ENCODE measurements at places on chromosomes 3 and 15. TPM values are rescaled to one million over a fixed set of nuclear protein-coding genes. Genes with fewer than 3 reads are reported as not detected.
A peak's percentile ranks its signal among the peaks of the same experiment; 100 is the strongest.

DNA sequence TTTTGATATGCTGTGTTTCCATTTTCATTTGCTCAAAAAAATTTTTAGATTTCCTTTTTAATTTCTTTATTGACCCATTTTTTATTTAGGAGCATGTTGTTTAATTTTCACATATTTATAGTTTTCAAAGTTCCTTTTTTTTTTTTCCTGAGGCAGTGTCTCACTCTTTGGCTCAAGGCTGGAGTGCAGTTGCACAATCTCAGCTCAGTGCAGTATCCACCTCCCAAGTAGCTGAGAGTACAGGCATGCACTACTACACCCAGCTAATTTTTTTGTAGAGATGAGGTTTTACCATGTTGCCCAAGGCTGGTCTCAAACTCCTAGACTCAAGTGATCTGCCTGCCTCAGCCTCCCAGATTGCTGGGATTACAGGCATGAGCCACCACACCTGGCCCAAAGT, 36.2 kb downstream of the PFN2 start:
- peak; percentile 85 for DNase-seq

DNA sequence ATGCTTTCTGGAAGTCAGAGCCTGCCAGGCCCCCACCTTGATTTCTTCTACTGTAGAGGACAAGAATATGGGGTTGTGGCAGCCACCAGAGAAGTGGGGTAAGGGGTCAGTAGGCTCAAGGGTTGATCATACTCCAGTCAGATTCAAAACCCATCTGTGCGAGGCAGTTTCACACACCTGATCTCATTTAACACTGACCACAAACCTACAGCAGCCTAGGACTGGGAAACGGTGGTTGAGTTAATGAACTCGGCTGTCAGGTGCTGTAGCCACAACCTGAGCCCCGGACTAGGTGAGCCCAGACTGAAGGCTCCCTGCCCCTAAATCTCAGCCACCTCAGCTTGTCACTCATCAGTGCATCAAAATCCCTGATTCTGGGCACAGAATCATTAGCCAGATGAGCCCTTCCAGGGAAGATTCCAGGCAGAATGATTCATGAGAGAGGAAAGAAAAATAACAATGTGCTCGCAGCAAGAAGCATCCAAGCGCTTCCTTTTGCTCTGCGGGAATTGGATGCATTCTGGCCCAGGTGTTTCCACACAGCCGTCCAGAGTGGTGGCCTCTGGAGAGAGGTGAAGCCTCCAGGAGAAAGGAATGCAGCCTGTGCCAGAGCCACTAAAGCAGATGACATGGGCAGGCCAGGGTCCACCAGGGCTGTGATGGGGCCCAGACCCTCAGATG, 102.1 kb downstream of the SRGAP3 start:
- no peak for DNase-seq

- no peak for DNase-seq
Measured at GRCh38 chr15:77002954-77003912, 8.3 kb downstream of the PSTPIP1 start.

DNA sequence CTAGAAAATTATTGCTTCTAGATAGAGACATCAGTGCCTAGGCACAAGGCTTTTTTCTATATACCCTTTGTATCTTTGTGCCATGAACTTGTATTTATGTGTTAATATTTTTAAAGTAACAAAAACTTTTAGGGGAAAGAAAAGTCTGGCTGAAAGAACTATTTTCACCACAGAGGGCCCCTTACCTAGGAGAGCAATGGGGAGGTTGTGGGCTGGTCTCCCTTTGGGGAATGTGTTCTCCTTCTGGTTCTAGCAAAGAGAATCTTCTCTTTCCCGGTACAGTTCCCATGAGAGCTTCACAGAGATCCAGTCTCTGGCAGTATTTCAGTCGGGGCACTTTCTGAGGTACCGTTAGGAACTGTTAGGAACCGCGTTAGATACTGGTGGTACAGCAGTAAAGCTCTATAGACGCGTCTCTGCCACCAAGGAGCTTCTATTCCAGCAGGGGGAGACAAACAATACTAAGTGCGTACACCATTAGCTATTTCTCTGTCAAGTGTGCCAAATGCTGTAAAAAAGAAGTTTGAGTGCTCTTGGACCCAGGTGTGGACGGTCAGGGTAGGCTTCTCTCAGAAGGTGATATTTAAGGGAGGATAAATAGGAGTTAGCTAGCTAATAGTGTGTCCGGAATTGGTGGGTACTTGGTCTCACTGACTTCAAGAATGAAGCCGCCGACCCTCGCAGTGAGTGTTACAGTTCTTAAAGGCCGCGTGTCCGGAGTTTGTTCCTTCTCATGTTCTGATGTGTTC, 4.6 kb upstream of the EPB42 start:
- peak; percentile 63 for DNase-seq

DNA sequence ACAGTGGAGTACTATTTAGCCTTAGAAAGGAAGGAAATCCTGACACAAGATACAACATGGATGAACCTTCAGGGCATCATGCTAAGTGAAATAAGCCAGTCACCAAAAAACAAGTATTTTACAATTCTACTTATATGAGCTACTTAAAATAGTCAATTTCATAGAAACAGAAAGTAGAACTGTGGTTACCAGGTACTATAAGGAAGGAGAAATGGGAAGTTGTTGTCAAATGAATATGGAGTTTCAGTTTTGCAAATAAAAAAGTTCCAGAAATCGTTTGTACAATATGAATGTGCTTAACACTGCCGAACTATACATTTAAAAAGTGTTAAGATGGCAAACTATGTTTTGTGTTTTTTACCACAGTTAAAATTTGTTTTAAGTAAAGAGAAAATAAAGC, 26.8 kb downstream of the TRANK1 start:
- DNase-seq, result no peak

GRCh38 chr3:19107719-19108118, 40.6 kb upstream of the KCNH8 start:
- no peak for DNase-seq

GRCh38 chr3:8301977-8302735, 199.5 kb upstream of the LMCD1 start:
- DNase-seq, result peak; percentile 59

DNA sequence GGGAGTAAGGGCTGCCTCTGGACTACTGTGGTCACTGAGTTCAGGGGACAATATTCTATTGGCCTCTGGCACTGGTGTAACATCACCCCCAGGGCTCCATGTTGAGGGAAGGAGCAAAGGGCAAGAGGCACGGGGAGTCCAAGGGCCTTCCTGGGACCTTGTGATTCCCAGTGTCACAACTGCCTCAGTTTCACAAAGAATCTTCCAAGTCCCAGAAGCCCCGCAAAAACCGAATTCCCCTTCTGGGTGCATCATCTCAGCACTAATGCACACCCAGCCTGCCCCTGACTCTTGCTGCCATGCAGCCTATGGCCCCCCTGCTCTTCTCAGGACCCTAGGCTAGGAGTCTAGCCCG, 5.5 kb downstream of the AMOTL2 start:
- no peak for DNase-seq

DNA sequence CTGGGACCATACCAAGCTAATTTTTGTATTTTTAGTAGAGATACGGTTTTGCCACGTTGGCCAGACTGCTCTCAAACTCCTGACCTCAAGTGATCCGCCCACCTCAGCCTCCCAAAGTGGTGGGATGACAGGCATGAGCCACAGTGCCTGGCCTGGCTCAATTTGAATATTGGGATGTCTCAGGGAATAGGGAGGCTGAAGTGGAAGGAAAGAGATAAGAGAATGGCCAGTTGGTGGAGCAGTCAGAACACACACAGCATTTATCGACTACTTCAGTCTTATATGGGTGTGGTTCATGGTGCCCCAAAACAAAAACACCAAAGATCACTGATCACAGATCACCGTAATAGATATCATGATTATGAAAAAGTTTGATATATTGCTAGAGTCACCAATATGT, 144.4 kb downstream of the GMNC start:
- DNase-seq, result no peak

DNA sequence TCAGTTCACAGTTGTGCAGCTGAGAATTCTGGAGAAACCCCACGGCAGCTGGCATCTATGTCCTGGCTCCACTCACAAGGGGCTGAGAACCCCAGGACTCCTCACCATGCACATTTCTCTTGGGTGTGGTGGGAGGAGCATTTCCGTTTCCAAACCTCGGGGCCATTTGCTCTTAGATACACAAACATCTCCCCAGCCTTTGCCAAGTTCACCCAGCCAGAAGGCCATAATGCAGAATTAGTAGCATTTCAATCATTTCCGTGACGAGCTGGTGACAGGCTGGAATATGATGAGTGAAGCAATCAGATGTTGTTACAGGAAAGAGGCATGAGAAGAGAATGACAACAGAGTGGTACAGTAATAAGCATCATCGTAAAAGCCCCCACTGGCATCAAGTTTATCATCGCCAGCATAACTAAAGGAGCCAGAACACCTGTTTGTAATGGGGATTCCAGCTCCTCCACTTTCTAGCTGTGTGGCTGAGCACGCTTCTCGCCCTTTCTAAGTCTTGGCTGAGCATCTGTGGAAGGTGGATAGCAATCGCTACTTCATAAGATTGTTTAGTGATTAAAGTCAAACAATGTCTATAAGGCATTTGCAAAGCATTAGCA, 82.0 kb downstream of the LIPC start:
- no peak for DNase-seq

DNA sequence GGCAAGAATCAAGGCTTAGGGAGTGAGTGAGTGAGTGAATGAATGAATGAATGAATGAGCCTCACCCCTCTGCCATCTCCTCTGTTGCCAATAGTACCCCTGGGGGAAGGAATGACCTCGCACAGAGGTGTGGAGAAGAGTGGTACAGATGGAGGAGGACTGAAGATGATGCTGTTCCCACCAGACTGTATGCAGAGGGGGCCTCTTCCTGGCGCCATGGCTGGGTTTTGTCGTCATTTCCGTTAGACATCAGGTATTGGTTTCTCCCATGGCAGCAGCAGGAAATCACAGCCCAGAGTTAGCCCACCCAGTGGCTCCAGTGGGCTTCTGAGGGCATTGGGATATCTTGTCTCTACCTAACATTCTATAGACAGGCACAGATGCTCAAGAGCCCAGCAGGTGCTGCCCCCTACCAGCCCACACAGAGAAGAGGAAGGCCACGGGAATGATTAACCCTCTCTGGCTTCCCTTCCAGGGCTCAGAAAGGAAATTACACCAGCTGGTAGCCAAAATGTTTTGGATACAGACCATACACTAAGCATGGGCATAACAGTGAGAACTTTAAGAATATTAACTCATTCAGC, 109.8 kb upstream of the SLC6A11 start:
- no peak for DNase-seq

DNA sequence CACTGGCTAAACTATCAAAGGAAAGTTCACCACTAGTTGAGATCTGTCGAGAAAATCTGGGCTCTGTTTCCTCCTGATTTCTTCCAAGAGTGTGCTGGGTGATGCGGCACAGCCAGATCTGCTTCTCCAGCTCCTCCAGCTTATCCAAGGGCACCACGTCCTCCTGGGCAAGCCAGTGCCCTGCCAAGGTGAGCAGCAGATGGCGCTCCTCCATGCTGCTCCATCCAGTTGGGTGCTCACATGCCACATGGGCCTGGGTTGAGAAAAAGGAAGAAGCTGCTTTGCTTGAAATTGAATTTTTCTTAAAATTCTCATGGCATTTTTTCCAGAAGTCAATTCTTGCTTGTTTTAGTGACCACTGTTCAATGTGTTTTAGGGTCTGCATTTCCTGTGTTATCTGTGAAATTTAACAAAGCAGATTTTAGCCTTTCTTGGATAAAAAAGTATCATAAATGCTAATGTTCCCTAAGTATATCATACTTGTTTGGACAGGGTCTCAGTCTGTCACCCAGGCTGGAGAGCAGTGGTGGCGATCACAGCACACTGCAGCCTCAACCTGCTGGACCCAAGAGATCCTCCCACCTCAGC, 47.3 kb downstream of the EIF3J start:
- DNase-seq, result no peak

DNA sequence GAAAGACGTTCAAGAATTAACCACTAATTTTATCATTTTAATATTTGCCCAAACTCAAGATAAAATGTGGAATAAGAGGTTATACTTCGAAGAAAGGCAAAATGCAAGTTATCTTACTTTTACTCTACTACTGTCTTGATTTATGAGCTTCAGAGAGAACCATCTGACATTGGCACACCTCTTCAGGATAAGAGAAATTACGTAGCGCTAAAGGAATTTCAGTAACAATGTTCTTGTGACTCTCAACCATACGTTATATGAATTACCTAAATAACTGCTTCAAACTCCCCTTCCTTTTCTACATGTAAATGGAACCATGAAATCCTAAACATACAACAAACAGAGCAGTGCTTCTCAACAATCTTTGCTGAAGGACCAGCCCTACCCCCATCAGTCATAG, 96.8 kb downstream of the ZNF385D start:
- DNase-seq, result no peak

DNA sequence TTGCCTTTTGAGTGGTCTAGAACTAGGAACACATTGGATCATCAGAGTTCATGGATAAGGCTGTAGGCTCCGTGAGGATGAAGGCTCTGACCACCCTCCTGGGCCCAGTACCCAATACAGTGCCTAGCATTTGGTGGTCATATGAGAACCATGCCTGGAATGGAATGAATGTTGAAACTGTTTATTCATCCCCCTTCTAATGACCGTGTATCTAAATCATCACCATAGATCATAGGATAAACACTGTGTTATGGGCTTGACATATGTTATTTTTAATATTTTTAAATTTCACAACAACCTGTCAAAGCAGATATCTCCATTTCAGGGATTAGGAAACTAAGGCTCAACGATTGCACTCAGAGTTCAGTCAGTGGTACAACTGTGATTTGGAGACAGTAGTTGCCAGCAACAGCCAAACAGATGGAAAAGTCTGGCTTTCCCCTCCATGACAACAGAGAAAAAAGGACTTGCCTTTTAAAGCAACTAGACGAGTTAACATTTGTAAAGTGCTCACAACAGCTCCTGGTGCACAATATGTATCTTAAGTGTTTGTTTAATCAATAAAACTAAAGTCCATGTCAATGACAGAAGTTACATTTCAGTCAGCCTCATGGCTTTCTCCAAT, 89.6 kb downstream of the TMEM266 start:
- peak; percentile 67 for DNase-seq

- DNase-seq, result no peak
Measured at GRCh38 chr15:56734013-56734635, 815 bp upstream of the ZNF280D start.

- no peak for DNase-seq
Measured at GRCh38 chr15:31065824-31066223, 35.7 kb downstream of the TRPM1 start.

DNA sequence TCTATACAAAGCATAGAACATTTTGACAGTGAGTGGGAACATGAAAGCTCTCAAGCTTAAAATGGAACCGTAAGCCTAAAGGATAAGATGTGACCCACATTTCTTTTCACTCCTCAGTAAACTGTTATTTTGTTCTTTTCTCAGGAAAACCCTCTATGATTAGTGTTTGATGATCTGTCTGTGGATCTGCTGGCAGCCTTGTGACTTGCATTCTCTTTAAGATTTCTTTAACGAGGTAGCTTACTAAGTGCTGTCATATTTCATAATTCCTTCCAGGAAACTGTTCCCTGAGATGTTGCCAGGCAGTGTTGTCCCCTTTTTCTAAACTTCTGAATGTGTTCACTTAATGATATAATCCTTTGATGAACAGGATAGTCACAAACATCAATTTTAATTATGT, 167.6 kb downstream of the PYDC2 start:
- DNase-seq, result no peak

Gene GABRB3
- total RNA-seq, result 0.54 TPM

Gene GOLGA8O
- total RNA-seq, result 0.36 TPM

Gene CPLX3
- total RNA-seq, result not detected

Gene FBXW12
- not detected for total RNA-seq

Gene MESP2
- total RNA-seq, result 0.28 TPM

Gene LRRN1
- under 0.01 TPM for total RNA-seq

Gene OCA2
- under 0.01 TPM for total RNA-seq

Gene ZNF662
- 0.54 TPM for total RNA-seq

Gene ATP13A5
- not detected for total RNA-seq

Data from IMR-90 (cell line).